Activated T-helper 1 cell treated with anti-CD3 and anti-CD28 coated beads, Interleukin-12 subunit alpha, Interleukin-12 subunit beta, Interleukin-2, Interleukin-4 antibody, amounts not matched to agents 30 ng/mL and 10 ng/mL and 1 ng/mL, durations not matched to agents 14 hours and 24 hours and 36 hours (primary cell): ENCODE measurements at places on chromosomes 3 and 15. TPM values are rescaled to one million over a fixed set of nuclear protein-coding genes. Genes with fewer than 3 reads are reported as not detected.

PLA2G4E gene
- not detected in 2 replicates for total RNA-seq

GPR149 gene
- total RNA-seq = not detected in 2 replicates

SGO1 gene
- 17.8 and 18.3 TPM in 2 replicates for total RNA-seq

DNA sequence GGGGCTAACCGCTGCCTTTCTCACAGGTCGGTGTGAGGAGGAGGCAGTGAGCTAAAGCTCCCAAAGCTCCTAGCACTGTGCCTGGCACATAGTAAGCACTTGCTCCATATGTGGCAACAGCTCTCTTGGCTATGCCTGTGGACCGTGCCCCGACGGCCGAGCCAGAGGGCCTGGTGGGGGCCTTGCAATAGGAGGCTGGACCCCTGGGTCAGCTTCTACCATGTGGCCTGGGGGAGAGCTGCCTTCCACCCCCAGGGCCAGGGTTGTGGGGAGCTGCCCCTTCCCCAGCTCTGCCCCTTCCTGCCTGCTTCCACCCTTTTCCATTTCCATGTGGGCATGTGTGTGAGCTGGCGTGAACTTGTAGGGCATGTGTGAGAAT lies 16.9 kb upstream of the GNAT1 start:
- H3K4me3 ChIP-seq = no peak overlapping the region
- peaks cover 4% of the 10 kb centered on the region for H3K27me3 ChIP-seq
- no peak overlapping the region for H3K27ac ChIP-seq
- H3K36me3 ChIP-seq = no peaks in the 10 kb centered on the region
- no peak for DNase-seq

DNA sequence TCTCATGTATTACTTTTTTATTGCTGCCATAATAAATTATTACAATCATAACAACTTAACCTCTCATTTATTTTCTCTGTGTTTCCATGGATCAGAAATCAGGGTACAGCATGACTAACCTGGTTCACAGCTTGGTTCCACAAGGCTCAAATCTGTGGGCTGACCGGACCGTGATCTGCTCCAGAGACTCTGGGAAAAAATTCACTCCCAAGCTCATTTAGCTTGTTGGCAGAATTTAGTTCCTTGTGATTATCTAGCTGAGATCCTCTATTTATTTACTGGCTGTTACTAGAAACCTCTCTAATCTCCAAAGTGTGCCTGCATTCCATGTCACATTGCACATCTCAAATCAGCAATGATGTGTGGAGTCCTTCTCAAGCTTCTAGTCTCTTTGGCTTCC lies 386.6 kb downstream of the DIPK2A start:
- no peak overlapping the region for H3K4me3 ChIP-seq
- no peak for DNase-seq
- H3K36me3 ChIP-seq = no peaks in the 10 kb centered on the region
- H3K27me3 ChIP-seq = peaks cover 1% of the 10 kb centered on the region

DNA sequence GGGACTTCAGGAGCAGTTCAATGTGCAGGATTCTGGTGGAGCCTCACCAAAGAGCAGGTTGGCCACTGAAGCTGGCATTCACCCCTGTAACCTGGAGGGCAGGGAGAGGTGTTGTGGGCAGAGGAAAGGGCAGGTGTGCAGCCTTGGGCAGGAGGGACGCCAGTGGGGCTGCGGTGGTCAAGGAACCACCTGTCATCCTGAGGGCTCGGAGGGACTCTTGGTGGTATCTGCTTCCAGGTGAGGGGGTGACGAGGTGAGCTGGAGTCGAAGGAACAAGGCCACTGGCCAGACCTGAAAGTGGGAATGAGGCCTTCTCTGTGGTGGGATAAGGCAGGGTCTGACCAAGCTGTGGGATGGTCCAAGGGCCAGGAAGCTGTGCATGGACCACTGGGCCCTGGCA lies 269.5 kb downstream of the PLCL2 start:
- H3K4me1 ChIP-seq = peaks cover 35% of the 10 kb centered on the region
- no peak overlapping the region for H3K27ac ChIP-seq
- H3K27me3 ChIP-seq = no peaks in the 10 kb centered on the region
- H3K36me3 ChIP-seq = peaks cover 35% of the 10 kb centered on the region
- no peak for DNase-seq
- H3K4me3 ChIP-seq = no peak overlapping the region

DNA sequence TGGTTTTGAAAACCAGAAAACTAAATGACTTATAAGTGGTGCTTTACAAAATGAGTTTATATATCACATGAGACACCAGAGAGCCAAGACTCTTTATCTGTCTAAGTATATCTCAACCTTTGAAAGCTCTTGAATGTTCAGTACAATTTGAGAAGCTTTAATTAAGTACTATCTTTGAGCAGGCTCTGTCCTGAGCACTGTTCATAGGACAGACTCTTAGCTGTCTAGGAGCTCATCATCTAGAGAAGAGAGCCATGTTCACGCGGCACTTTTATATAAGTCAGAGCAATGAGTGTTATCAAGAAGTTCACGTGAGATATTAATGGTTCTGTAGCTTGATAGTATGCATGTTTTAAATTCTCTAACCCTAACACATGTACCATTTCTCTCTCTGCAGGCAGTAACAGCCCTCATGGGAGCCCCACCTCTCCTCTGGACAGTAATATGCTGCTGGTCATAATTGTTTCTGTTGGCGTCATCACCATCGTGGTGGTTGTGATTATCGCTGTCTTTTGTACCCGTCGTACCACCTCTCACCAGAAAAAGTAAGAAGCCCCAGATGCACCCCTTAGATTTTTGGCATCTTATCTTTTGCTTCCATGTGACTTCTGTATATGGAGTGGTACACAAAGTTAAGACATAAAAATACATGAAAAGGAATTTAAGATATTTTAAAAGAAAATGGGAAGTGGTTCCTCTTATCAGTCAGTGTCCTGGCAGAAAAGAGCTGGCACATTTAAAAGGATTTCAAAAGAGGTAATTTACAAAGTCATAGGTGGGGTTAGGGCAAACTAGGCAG lies 86.0 kb downstream of the HCN4 start:
- H3K36me3 ChIP-seq = no peaks in the 10 kb centered on the region
- DNase-seq = no peak
- peaks cover 3% of the 10 kb centered on the region for H3K27me3 ChIP-seq
- peaks cover 4% of the 10 kb centered on the region for H3K4me1 ChIP-seq
- H3K27ac ChIP-seq = no peak overlapping the region

- no peaks in the 10 kb centered on the region for H3K4me1 ChIP-seq
- no peak for DNase-seq
- H3K4me3 ChIP-seq = no peak overlapping the region
- no peaks in the 10 kb centered on the region for H3K27me3 ChIP-seq
- H3K36me3 ChIP-seq = no peaks in the 10 kb centered on the region
These were observed 15.2 kb downstream of the CHAC1 start for GRCh38 chr15:40968290-40969085.

DNA sequence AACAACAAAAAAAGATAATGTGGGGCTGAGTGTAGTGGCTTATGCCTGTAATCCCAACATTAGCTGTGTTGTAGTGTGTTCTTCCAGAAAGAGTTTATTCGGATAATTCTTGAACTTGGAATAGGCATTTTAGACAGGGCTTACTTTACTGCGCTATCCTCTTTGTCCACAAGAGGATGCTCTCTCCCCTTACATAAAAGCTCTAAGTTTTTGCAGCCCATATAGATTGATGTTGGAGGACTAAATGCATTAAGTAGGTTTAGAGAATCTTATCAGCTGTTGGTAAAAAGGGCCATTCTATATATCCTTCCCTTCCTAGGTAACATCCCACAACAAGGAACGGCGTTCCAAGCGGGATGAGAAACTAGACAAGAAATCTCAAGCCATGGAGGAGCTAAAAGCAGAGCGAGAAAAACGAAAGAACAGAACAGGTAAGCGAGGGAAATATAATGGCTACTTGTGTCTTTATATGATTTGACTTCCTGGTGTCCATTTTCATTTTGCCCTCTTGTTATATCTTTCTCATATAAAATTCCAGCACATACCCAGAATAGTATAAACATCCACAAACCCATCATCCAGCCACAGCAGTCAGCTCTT lies 27.8 kb upstream of the ITPKA start:
- H3K27me3 ChIP-seq = no peaks in the 10 kb centered on the region
- peaks cover 41% of the 10 kb centered on the region for H3K36me3 ChIP-seq
- H3K27ac ChIP-seq = no peak overlapping the region

- no peak overlapping the region for H3K27ac ChIP-seq
- peaks cover 9% of the 10 kb centered on the region for H3K36me3 ChIP-seq
- H3K4me1 ChIP-seq = peaks cover 27% of the 10 kb centered on the region
- no peak for DNase-seq
- H3K27me3 ChIP-seq = no peaks in the 10 kb centered on the region
These were observed 26.1 kb upstream of the ERICH6 start for GRCh38 chr3:150729682-150730360.

DNA sequence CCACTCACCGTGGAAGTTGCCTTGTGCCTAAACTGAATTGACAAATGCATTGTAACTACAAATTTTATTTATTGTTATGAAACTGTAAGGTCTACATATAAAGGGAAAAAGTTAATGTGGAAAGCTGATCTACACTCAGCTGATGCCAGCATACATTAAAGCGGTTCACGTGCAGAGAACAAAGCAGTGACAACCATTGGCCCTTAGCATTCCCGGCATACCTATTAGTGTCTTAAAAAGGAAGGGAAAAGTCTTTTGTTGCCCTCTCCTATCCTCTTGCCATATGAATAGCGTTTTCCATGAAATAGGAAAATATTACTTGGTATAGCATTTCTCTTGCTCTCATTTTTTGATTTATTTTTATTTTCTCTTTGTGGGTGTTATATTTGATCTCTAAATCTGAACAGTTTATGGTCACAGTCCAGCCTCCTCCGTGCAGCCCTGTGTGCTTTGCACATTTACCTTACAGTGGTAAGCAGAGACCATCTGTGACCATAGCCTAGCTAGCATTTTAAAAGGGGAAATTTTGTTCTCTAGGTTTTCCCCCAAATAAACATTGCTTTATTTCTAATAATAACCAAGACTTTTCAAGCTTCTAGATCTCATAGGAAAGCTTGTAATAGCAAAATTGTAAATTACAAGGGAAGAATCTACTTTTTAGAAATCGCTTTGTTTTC lies 89.7 kb upstream of the CGNL1 start:
- H3K4me3 ChIP-seq = no peak overlapping the region
- H3K4me1 ChIP-seq = no peaks in the 10 kb centered on the region
- no peak for DNase-seq
- peaks cover 23% of the 10 kb centered on the region for H3K36me3 ChIP-seq
- H3K27ac ChIP-seq = no peak overlapping the region

DNA sequence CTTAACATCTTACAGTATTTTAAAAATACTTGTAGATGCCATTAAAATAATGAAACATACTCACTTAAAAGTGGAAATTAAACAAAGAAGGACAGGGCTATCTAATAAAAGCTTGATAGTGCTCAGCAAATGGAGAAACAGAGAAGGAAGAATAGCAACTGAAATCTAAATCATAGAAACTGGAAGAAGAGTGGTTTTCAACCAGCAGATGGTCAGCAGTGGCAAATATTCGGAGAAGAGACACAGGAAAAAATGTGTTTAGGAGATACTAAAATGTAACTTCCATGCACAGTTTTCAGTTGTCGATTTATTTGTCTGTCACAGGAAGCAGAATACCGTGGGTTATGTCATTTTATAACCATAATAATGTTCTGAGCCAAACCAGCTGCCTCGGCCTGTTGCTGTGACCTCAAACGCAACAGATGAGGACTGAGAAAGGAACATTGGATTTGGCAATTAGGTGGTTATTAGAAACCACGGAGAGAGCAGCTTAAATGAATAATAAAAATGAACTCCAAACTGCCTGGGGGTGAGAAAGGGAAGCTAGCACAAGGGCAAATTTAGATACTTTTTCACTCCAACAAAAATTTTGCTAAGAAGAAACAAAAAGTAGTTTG lies 246.6 kb upstream of the KCNMB2 start:
- H3K4me1 ChIP-seq = no peaks in the 10 kb centered on the region
- H3K4me3 ChIP-seq = no peak overlapping the region
- H3K36me3 ChIP-seq = no peaks in the 10 kb centered on the region
- no peak overlapping the region for H3K27ac ChIP-seq
- no peaks in the 10 kb centered on the region for H3K27me3 ChIP-seq

DNA sequence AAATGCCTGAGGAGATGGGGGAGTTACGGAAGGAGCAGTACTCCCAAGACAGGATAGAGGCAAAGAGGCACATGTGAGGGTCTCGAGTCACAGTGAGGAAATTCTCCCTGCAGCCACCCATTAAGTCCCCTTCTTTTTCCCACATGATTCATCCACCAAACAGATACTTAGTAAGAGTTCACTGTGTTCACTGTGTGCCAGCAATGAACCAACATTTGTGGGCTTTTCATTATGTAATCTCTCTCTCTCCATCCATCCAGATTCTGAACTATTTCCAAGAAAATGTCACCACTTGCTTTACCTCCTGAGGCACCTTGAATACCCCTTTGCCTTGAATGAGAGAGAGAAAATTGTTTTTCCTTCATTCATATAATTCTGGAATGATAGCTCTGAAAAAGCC lies 24.6 kb upstream of the LRRFIP2 start:
- H3K36me3 ChIP-seq = no peaks in the 10 kb centered on the region
- H3K4me3 ChIP-seq = no peak overlapping the region
- H3K27me3 ChIP-seq = peaks cover 9% of the 10 kb centered on the region
- H3K27ac ChIP-seq = no peak overlapping the region
- DNase-seq = no peak

DNA sequence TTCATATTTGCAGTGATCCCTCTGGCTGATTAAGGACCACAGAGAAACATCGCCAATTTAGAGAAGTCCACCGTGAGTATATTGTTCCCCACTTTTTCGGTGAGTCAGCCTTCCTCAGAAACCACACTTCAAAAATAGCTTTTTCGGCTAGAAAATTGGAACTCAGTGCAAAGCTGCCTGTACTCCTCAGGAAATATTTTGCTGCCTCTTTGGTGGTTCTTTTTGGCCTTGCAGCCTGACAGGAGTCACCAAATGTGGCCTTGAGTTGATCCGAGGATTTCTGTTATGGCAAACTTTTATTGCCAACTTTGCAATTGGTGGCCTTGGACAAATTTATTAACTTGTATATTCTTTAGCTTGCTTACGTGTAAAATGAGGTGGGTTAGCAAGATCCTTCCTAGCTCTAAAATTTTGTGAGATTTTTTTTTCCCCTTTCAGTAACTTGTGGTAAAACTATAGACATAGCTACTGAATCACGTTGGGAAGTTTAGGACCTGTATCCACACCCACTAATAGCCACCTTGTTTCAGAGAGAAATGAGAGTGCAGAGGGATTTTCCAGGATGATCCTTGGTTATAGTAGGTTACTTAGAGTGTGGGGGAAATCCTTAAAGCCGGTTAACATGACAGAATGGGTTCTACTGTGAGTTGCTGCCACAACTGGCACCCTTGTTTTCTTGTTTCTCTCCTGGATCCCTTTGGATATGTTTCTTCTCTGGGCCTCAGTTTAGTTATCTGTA lies 9.9 kb downstream of the ARL6IP5 start:
- DNase-seq = no peak
- H3K27me3 ChIP-seq = no peaks in the 10 kb centered on the region
- H3K36me3 ChIP-seq = peaks cover 52% of the 10 kb centered on the region
- H3K27ac ChIP-seq = peak overlapping the region; percentile 98
- peak overlapping the region; percentile 84 for H3K4me3 ChIP-seq
- H3K4me1 ChIP-seq = peaks cover 81% of the 10 kb centered on the region

GRCh38 chr15:52466134-52466701 lies 62.5 kb downstream of the MYO5A start:
- DNase-seq = peak; percentile 44
- no peak overlapping the region for H3K27ac ChIP-seq
- peaks cover 5% of the 10 kb centered on the region for H3K36me3 ChIP-seq
- no peaks in the 10 kb centered on the region for H3K27me3 ChIP-seq
- H3K4me3 ChIP-seq = no peak overlapping the region

GRCh38 chr3:43190670-43191069 lies 84.8 kb upstream of the POMGNT2 start:
- peaks cover 6% of the 10 kb centered on the region for H3K27me3 ChIP-seq
- H3K36me3 ChIP-seq = peaks cover 4% of the 10 kb centered on the region
- H3K4me1 ChIP-seq = peaks cover 37% of the 10 kb centered on the region
- no peak overlapping the region for H3K4me3 ChIP-seq
- no peak for DNase-seq
